ENCODE measurements at places on chromosomes 3 and 15.

- DNase-seq = no peak
Measured at GRCh38 chr3:81531846-81532245, 229.6 kb downstream of the GBE1 start.

DNA sequence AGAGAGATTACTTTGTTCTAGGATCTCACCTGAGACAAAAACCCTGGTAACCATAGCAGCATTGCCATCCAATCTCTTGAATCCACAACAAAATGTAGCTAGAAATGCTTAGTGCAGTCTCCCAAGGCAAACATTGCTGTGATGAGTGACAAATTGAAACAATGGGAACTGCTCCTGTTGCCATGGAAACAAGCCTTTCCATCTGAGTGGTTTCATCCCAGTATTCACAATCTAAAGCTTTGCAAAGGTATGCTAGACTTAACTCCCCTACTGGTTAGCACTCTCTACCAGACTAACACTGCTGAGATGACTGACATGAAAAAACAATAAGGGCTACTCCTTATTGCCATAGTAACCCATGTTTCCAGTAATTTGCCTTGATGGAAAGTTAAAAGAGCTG, 172.6 kb upstream of the CNTN3 start:
- DNase-seq = no peak

GRCh38 chr3:133448478-133449122, 48.7 kb downstream of the BFSP2 start:
- DNase-seq = no peak

- no peak for DNase-seq
Measured at GRCh38 chr3:186779204-186779603, 4.2 kb upstream of the EIF4A2 start.

DNA sequence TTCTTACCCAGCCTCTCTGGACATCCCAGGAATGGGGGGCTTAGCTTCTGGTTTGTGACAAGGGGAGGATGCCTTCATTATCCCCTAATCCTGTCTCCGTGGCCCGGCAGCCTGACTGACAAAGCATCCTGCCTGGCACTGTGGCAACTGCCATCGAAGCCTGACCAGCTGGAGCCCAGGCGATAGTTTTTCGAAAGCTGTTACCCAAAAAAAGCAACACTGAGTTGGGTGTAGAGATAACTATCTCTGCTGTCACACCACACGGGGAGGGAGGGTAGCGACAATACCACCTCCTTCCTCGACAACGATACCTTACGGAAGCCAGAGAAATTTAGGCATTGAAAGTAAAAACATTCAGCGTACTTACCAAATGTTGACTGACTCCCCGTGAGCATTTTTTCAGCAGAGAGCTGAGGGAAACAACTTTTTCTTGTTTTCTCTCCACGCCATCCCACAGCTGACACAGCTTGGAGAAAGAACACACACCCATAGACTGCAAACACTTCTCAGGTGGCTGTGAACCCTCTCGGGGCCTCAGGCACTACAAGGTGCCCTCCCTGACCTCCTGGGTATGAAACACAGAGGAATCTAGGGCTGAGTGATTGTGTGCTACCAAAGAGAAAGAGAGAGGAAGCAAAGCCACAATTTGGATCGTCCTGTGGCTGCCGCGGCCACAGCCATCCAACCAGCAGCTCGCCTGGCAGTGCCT, 361.9 kb upstream of the ICE2 start:
- no peak for DNase-seq

DNA sequence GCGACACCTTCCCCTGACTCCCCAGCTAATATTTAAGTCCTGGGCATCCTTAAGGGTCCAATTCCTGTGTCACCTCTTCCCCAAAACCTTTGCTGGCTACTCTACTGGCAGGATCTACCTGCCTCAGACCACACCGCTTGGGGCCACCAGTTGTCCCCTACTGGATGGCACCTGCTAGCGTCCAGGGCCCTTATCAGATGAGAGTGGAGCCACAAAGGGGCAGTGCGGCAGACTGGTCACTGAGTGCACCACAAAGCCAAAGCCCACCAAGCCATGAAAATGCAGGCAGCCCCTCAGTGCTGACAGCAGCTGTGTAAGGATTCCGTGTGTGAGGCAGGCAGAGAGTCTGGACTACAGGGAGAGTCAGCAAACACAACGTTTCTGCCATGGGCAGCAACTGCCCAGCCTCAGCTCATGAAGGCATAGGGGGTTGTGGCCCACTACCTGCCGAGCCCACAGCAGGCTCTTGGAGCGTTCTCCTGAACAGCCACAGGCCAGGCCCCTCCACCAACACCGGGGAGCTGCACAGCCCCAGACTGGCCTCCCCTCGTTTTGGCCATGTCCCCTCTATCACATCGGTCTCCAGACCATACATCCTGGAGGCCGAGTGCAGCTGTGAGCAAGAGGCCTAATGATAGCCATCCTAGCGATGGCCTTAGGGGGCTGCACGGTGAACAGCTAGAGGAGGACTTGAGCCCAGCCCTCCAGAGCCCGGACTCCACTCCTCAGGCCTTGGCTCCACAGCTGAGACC, 32.3 kb downstream of the ALDH1L1 start:
- no peak for DNase-seq

DNA sequence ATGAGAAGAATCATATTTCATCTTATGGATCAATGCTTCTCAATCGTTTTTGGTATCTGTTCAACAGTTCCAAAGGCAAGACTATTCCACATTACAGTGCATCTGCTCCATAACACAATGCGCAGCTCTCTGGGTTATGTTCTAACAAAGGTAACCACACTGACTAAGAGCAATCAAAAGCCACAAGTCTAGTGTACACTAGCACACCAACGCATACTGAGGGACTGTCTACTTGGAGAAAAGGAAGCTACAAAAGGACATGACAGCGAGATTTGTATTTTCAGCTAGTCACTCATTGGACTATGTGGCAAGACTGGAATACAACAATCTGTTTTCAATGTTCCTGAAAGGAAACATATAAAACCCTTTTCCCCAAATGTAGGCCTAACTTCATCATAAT, 35.8 kb downstream of the SETD2 start:
- no peak for DNase-seq

GRCh38 chr15:99454941-99455788, 110.6 kb upstream of the MEF2A start:
- peak; percentile 19 for DNase-seq

DNA sequence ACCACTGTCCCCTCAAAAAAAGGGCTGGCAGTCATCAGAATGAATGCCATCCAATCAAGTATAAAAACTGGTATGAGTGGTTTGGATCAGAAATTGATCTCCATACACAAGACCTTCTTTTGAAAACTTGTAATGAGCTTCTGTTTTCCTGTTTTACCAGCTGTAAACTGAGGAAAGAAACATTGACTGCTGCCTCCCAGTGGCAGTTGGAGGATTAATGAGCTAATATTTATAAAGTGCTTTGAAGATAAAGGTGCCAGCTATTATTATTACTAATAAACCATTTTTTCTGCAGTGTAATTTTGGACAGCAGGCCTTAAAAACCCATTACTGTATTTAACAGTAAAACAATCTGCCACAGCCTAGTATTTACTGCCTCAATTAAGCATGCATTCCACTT, 11.4 kb downstream of the CHL1 start:
- DNase-seq = no peak

DNA sequence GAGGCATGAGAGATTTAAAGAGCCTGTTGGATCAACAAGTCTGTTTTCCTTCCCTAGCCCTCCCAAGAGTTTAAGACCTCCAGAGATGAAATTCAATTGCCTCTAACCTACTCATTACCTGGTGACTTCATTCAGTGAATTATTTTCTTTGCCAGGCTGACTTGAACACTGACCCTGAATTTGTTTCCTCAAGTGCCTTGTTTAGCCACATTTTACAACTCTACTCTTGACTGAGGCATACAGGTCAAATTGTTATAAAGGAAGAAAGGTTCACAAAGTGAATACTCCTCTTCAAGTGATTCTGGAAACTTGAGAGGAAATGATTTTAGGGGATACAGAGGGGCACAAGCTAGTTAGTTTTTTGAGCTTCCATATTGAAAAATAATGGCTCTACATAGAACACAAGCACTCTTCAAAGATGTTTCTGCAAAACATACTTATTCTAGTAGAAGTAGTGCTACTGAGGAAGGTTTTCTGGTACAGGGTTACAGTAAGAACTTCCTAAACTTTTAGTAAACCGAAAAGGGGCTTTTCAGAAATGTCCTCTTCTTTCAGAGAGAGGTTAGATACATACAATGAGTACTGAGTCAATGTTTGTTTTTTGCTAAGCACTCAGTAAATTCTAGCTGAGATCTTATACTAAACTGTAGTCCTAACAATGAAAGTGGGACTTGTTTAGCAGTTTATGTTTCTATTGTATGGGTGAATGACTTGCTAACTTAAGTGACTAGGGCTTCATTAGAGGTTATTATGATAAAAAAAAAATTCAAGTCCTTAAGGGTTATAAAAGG, 137.4 kb upstream of the SATB1 start:
- DNase-seq = no peak

DNA sequence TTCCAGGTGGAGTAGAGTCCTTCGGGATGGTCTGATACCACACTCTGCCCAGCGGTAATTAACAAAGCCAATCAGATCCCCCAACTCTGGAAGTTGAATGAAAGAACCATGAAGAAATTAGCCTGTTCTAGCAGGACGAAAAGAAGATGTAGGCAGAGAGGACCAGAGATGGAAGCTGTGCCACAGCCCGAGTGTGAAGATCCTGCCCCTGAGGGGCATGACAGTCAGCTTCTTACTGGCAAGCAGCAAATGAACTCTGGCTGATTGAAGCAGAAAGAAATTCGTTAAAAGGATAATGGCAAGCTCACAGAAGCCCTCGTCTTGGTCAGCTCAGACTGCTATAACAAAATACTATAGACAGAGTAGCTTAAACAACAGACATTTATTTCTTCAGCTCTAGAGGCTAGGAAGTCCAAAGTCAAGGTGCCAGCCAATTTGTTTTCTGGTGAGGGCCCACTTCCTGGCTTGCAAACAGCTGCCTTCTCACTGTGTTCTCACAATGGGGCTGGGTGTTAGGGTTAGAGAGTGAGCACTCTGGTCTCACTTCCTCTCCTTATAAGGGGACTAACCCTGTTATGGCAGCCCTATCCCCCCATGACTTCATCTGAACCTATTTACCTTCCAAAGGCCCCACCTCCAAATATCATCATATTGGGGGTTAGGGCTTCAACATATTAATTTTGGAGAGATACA, 307.1 kb downstream of the VPS13C start:
- no peak for DNase-seq

- no peak for DNase-seq
Measured at GRCh38 chr3:77381431-77381830, 341.5 kb downstream of the ROBO2 start.

DNA sequence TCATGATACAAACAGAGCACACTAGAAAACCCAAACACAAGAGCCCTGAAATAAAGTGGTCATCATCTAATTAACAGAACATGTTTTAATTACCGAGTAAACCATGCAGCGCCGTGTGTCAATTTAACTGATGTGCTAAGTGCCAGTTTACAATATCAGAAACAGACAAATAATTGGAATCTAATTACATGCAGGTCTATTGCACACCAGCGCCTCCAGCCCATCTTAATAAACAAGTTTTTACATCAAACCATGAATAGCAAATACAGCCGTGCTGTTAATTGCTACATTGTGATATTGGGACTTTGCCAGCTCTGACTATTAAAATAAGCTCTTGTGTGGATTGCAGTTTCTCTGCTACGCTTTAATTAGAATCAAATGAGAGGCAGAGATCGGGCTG, 510.2 kb upstream of the MDFIC2 start:
- no peak for DNase-seq

- DNase-seq = no peak
Measured at GRCh38 chr3:196412704-196413103, 19.5 kb downstream of the UBXN7 start.

DNA sequence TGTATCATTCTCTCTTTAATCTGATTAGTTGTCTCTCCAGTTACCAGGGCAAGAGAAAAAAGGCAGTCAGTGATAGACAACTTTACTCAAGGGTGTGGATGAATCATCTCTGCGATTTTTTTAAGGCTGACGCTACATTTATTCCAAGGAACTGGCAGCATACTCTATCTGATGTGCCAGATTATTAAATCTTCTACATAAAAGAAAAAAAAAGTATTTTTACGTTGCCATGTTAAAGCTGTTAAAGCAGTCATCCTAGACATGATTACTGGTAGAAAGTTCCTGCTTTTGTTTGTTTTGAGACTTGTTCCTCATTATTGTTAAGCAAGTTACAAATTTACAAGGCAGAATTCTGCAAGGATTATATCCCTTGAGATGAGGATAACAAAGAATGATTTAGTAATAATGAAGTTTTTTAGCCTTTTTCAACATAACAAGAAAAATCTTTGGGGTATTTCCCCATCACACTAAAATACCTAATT, 121.7 kb downstream of the CBLB start:
- DNase-seq = peak; percentile 25

- DNase-seq = no peak
Measured at GRCh38 chr3:13007251-13007941, 65.8 kb downstream of the IQSEC1 start.

- DNase-seq = no peak
Measured at GRCh38 chr3:135965129-135965505, 411 bp upstream of the PPP2R3A start.
